Activated T-cell treated with anti-CD3 and anti-CD28 coated beads for 24 hours (primary cell): ENCODE measurements at places on chromosomes 3 and 15.

DNA sequence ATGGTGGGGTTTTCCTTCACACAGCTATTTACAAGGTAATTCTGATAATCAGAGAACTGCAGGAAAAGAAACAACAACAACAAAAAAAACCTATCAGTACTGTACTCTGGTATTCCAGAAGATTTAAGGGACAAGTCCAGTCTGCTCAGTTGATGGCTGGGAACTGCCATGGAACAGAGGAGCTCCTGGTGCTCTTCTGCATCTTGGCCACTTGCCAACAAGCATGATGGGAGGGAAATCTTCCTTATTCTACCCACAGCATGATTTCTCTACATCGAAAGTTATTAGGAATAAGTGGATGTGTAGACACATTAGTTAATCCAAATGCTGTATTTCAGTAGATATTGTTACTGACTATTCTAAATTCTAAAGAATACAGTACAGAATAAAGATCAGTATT is 51.7 kb downstream of the RASGRP1 start:
- DNase-seq = no peak

- no peak for DNase-seq
These were observed 900 bp upstream of the EOMES start for GRCh38 chr3:27723001-27723445.

GRCh38 chr3:188686324-188686723 is 485.4 kb upstream of the TPRG1 start:
- no peak for DNase-seq

- no peak for DNase-seq
These were observed 18.1 kb downstream of the MCF2L2 start for GRCh38 chr3:183410280-183410679.

GRCh38 chr15:100373120-100373896 is 31.5 kb upstream of the ADAMTS17 start:
- DNase-seq = no peak

DNA sequence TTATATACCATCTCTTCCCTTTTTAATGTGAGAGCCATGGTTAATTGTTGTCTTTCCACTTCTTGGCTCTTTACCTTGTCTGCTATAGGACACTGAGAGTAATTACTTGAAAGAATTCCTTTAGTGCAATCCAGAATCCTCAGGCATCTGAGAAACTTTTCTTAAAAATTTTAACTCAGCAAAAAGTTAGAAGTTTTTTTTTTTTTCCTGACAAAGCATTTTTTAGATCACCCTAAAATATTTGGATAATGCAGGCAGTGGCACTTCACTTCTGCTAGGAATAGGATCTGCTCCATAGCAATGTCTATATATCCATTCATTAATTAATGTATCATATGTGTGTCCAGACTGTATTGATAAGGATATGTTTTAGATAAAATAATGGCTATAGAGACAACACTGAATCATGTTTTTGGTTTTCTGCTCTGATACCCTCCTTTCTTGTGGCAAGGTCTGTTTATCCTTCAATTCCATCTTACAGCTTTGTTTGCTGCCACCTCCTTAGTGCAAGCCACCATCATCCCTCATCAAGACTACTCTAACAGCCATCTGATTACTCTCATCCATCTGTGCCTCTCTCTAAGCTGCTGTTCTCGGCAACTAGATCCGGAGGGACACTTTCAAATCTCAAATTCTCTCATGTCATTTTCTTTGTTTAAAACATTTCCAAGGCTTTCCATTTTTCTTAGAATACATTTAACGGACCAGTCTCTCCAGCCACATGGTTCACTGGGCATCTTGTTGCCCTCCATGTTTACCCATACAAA is 563.5 kb downstream of the EDEM1 start:
- no peak for DNase-seq

DNA sequence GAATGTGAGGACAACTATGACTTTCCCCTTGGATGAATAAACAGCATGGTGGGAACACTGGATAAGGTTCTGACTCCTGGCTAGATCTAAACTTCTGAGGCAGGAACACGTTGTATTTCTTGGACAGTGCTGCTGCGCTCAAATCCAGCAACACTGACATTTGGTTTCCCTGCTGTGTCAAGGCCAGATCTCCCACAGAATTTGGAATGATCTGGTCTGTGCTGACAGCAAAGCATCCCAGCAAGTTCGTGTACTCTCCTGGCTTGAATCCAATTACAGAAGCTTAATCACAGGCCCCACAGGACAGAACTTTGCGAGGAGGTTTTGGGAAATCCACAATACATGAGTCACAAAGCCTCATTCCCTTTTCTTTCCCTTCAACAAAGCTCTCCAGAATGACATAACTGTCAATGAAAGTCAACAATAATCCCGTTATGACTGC is 92.5 kb downstream of the ADAMTS9 start:
- DNase-seq = no peak

DNA sequence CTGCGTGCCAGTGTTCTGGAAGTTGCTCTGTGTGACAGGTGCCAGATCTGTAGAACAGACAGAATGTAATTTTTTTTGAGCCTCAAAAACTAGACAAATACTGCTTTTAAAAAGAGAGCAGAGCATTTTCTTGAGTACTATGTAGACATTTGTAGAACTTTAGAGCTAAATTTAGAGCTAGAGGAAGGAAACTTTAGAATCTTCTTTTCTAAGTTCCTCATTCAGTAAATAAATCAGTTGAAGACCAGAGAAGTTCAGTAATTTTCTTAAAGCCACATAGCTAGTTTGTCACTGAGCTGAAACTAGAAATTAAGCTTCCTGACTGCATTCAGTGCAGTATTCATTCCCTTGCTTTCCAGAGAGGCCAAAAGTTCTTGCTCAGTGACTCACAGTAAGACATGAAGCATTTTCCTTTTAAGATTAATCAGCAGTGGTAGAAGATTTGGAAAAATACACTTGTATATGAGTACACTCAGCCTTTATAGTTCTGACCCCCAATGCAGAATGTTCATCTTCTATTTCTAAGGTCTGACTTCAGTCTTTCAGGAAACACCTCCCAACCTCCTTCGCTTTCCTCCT is 83.6 kb upstream of the TSEN2 start:
- no peak for DNase-seq

- DNase-seq = no peak
These were observed 271.3 kb upstream of the TPRG1 start for GRCh38 chr3:188900421-188900951.

GRCh38 chr3:13054341-13055285 is 18.6 kb downstream of the IQSEC1 start:
- DNase-seq = no peak

GRCh38 chr15:41043276-41043951 is 72.7 kb downstream of the INO80 start:
- DNase-seq = no peak

GRCh38 chr3:81406318-81406717 is 355.1 kb downstream of the GBE1 start:
- no peak for DNase-seq

DNA sequence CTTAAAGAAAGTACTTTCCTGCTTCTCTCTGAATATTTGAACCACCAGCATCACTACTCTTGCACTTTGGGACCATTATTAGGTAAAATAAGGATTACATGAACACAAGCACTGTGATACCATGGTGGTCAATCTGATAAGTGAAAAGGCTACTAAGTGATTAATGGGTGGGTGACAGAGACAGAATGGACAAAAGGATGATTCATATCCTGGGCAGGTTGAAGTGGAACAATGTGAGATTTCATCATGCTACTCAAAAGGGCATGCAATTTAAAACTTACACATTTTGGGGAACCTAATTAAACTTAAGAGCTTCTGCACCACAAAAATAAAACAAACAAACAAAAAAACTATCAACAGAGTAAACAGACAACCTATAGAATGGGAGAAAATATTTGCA is 172.0 kb upstream of the CD96 start:
- no peak for DNase-seq

DNA sequence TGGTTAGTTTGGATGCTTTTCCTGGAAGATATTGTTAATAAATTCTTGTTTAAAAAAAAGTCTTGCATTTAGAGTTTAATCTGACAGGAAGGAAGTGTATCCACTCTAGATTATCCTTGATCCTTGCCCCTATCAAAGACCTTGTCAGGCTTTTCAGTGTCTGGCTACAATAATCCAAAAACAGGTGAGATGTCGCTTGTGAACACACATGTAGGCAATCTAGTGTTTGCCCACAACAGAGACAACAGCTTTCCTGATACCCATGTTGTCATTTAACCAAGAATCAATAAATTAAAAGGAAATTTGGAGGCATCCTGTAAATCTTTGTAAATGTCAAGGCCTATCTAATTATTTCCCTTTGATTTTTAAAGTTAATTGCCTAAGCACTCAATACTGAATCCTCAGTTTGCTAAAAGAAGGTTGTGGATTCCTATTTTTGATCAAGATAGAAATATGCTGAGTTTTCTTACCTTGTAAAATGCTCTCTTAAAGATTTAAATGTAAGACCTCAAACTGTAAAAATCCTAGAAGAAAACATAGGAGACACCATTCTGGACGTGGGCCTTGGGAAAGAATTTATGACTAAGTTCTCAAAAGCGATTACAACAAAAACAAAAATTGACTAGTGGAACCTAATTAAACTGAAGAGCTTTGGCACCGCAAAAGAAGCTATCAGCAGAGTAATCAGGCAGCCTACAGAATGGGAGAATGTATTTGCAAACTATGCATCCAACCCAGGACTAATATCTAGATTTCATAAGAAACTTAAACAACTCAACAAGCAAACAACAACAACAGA is 207.7 kb downstream of the NAALADL2 start:
- DNase-seq = no peak

- DNase-seq = no peak
These were observed 7.5 kb upstream of the ADAMTS17 start for GRCh38 chr15:100349321-100349695.

DNA sequence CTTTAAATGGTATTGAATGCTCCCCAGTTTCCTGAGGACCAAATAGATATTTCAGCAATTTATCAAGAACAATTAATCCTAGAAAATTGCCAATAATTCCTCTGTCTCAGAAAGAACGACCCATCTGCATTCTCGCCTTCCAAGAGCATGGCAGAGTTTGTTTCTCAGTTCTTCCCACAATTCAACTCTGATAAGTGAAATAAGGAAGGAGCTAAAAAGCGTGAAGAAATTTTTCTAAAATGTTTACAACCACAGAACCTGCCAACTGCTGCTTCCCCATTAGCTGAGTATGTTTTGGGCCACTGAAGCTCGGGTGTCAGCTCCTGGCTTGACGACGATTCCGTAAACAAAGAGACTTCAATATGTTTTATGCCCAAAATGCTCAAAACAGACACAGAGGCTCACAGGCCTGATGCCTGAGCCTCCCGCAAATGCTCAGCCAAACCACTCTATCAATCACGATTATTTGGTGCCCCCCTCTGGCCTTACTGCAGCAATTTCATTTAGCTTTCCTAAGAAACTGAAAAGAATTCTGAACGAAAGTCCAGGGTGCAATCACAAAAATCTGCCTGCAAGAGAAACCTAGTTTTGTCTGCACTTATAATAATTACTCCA is 259.2 kb upstream of the CCDC54 start:
- DNase-seq = no peak

- DNase-seq = no peak
These were observed 29.8 kb downstream of the STT3B start for GRCh38 chr3:31562525-31562924.

- no peak for DNase-seq
These were observed 43.4 kb downstream of the HCN4 start for GRCh38 chr15:73325191-73325861.

DNA sequence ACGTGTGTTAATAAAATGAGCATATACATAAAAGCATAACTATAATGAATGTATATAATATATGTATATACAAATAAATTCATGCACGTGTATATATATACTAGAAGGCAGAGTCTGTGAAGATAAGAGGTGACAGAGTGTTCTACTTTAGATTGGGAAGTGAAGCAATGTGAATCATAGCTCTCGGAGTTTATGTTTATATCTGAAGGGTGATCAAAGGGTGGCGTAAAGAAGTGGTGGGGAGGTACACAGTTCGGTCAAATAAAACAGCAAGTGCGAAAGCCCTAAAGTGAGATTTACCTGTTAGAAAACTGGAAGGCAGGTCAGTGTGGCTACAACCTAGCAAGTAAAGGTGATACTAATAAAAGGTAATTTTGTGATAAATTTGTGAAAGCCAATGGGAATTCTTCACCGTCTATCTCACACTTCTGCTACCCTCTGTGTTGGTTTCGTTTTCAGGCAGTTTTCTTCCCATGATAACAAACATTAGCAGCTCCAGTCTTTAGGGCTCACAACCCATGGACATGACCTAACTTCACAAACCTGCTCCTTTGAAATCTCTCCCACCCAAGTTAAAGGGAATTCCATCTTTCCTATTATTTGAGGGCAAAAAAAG is 46.7 kb upstream of the BCHE start:
- DNase-seq = no peak

GRCh38 chr15:26937134-26937533 is 33.8 kb upstream of the GABRG3 start:
- DNase-seq = no peak

DNA sequence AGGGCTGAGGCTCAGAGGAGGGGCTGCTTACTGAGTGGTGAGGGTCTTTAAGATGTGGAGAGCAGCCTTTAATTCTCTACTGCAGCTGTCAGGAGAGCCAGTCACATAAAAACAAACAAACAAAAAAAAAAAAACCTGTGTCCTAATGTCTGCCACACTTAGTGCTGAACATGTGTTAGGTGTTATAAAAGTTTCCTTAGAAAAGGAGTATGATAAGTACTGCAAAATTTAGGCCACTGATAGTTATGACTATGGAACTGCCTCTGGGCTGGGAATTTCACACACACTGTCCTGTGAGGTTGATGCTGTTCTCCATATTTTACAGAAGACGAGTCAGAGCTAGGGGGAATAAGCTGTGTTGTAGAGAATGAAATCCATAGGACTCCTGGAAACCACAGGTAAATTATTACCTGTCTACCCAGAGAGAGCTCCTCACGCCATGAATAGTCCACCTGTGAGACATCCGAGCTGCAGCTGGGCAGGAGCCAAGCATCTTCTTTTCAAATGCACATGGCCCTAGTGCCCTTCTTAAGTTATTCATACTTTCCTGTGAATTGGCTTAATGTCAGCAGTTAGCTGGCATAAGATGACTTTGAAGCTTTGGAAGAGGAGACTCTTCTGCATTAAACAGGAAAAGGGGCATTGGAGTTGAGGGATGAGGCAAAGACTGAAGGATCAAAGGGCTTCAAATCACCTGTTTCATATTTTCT is 34.5 kb upstream of the SKOR1 start:
- DNase-seq = no peak

GRCh38 chr3:119596398-119596797 is 1.3 kb upstream of the PLA1A start:
- no peak for DNase-seq

- DNase-seq = no peak
These were observed 46.6 kb downstream of the ATP13A4 start for GRCh38 chr3:193508108-193508507.

DNA sequence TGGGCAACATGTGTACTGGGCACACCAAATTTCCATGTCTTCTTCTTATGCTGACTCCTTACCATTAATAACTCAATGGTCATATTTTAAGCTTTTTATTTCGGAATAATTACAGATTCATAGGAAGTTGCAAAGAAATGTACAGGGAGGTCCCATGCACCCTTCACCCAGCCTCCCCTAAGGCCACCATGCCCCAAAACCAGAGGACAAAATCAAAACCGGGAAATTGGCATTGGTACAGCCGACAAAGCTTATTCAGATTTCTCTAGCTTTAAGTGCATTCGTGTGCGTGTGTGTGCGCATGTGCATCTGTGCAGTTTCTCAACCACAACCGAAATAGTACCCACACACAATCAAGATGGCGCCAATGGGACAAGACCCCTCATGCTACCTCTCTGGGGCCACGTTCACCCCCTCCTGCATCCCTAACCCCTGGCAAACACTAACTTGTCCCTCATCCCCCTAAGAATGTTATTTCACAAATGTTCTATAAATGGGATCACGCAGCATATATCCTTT is 23.4 kb downstream of the ATP10A start:
- DNase-seq = no peak

GRCh38 chr3:59418836-59419235 is 369.0 kb upstream of the CFAP20DC start:
- no peak for DNase-seq
